ENCODE measurements at places on chromosomes 1 and 21.

DNA sequence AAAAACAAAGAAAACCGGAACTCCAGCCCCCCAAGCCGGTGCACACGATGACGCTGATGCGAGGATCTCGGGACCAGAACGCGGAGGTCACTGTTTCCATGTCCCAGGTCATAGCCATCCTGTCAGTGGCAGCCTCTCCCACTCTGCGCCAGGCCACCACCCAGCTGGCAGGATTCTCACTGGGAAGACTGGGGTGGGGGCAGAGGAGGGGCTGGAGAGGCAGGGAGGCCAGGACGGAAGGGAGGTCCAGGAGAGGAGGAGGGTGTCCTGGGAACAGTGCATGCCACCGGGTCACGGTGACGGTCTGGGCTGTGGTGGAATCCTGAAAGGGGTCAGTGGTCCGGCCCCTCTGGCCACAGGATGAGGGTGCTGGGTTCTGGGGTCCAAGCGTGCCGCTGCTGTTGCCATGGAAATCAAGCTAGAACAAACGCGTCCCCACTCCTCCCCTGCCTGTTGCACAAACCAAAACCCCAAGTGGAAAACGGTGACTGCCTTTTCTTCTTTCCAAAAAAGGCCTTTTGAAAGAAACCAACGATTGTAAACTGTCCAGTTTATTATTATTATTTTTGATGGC lies 26.1 kb downstream of the MRPL37 start:
- no peak for DNase-seq

- DNase-seq: no peak
Measured at GRCh38 chr1:79974659-79975058, 968.1 kb upstream of the ADGRL4 start.

DNA sequence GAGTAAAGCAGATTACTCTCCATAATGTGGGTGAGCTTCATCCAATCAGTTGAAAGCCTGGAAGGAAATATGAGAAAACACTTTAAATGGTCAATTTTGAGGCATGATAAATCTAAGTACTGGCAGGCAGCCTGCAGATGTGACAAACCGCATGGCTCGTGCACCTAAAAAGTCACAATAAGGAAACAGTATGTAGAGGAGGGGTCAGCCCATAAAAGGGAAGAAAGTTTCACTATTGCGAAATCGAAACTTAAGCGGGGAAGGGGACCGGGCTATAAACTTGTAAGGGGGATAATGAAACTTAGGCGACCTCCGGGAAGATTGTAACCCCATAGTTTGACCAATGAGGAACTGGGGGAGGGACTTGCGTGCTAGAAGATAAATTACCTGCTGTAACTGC lies 109.8 kb downstream of the PLPPR4 start:
- DNase-seq: no peak

GRCh38 chr1:28259934-28260802 lies 850 bp downstream of the SESN2 start:
- no peak for DNase-seq

DNA sequence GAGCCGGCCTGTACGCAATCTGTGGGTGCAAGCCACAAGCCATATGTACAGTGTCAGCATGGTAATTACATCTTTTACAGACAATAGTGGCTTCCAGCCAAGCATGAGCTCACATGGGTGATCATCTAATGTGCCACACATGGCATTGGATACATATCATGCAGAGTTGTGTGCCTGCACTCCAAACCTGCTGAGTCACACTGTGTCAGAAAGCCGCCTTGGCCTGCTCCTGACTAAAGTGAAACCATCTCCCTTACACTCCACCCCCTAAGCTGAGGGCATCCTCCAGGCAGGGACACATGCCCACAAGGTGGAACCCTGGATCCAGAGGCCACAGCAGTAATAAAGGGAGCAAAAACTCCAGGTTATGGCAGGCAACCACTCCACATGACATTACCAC lies 72.5 kb downstream of the KCNT2 start:
- DNase-seq: peak; percentile 15
